ENCODE measurements at places on chromosomes 11 and 22.

DNA sequence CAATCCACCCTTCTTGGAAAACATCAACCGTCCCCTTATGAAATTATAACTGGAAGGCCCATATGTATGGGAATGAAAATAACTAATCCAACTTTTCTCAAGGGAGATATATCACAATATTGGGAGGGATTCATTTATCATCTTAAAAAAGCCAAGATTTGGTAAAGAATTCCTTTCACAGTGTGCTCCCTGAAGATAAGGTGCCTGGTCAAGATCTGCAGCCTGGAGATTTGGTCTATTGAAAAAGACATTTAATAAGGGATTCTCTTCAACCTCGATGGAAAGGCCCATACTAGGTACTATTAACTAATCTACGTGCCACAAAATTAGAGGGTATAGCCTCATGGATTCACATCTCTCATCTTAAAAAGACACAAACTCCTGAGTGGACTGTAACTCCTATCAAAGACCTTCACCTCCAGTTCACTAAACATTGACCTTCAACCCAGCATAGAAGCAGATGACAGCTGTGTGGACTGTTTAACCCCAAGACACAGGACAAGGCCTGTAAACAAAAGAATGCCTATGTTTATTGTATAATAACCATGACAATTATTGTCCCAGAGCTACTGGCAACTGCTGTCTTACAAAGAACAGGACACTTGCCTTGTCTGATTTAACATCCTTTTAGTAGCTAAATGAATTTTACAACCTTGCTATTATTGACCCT is 4.8 kb upstream of the FDX1 start:
- DNase-seq, result no peak

DNA sequence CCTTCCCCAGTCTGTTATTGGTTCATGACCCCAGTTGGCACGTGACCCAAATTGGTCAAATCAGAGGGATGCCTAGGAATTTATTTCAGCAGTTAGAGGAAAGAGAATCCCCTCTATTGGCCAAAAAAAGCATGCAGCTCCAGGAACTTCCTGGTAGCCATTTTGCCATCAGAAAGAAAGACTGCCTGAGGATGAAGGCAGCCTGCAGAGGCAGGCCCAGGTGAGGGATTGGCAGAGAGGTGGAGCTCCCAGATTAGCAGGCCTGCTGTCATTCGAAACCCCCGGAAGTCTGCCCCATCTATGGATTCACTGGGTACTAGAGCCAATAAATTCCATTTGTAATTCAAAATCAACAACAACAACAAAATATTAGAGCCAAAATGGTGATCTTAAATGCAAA is 207.6 kb downstream of the CWF19L2 start:
- no peak for DNase-seq

DNA sequence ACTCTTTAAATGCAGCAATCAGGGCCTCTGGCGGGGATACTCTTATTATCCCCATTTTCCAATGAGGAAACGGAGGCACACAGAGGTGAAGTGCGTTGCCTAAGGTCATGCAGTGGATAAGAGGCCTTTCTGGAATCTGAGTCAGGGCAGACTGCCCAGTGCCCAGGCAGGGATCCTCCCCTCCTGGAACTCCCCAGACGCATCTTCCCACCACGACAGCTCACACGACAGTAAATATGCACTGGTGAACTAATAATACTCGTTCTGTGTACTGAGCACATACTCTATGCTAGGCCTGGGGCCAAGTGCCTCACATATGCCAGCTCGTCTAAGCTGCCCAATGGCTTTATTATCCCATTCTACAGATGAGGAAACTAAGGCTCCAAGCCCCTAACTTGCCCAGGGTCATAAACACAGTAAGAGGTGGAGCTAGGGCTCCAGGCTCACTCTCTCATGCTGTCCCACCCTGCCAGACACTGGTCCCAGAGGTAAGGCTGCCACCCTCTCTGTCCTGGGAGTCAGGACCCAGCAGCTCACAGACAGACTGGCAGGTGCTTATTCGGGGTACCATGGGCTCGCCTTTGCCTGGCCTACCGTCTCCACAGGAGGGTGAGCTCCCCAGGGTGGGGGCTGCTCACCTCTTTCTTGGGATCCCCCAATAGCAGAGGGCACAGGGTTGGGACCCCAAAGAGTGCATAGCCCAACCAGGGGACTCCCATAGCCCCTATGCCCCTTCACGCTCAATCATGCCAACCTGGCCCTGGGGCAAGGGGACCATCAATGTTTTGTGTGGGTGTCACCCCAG is 2.3 kb downstream of the IL2RB start:
- DNase-seq, result no peak

- DNase-seq, result no peak
These were observed 19.6 kb upstream of the TMEM123 start for GRCh38 chr11:102472127-102472526.

DNA sequence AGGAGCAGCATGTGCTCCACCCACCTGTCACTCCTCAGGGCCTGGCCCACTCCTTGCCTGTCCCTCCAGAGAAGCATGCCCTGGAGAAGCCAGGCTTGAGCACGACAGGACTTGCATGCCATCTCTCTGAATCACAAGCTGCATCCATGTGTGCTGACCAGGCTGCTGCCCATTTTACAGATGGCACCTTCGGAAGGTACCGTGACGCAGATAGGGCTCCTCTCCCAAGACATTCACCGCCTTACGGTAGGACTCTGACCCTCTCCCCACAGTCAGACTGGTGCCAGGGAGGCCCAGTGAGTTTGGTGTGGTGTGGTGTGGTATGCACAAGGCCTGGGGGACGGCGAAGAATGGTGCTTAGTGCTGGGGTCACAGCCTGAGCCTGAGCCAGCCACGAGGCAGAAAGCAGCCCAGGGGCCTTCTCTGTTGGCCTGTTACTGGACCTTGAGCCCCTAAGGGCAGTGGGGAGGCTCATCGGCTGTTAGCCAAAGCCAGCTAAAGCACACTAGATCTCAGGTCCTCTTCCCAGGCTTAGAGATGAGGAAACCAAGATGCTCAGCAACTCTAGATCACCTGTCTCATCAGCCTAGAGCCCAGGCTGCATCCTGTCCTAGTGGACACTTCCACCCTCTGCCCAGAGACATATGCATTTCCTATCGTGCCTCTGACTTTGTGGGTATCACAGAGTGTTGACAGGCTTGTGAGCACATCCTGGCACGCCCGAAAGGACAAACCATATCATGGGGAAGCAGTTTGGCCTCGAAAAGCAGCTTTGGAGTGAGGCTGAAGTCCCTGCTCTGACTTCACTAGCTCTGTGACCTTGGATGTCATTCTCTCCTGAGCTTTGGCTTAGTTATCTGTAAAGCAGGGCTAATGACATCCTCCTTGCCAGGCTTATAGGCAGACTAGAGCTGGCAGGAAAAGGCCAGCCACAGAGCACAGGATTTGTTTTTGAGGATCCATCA is 17.8 kb downstream of the CYB5R2 start:
- no peak for DNase-seq

DNA sequence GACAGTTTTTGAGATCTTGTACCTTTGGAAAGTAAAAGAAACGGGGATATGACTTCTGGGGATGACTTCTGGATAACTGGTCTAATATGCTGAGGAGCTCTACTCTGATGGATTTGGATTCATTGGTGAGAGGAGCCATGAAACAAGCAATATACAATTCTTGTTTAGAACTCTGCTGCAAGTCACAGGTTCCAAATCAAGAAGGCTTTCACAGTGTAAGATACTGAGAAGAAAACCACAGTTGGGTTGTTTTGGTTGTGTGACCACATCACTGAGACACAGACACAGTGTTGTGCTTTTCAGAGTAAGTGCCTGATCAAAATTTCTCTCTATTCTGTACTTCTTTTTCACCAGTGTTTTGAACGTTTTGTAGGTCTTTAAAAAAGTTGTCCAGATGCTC is 13.1 kb upstream of the UCP2 start:
- DNase-seq, result no peak

DNA sequence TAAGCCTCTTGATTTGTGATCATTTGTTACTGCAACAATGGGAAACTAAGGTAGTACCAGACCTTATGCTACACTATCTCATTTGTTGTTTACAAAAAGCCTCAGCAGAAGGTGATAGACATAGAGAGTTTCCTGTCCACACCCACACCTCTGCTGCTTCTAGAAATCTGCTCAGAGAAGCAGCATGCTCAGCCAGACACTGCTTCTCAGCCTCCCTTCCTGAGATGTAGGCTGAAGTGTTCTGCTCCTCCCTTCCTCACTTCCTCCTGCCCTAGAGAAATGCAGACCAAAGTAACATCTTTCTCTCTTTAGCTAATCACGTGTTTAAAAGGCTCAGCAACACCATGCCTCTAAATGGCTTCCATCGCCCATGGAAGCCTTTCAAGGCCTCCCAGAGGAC is 88.4 kb downstream of the SLC1A2 start:
- DNase-seq, result no peak

DNA sequence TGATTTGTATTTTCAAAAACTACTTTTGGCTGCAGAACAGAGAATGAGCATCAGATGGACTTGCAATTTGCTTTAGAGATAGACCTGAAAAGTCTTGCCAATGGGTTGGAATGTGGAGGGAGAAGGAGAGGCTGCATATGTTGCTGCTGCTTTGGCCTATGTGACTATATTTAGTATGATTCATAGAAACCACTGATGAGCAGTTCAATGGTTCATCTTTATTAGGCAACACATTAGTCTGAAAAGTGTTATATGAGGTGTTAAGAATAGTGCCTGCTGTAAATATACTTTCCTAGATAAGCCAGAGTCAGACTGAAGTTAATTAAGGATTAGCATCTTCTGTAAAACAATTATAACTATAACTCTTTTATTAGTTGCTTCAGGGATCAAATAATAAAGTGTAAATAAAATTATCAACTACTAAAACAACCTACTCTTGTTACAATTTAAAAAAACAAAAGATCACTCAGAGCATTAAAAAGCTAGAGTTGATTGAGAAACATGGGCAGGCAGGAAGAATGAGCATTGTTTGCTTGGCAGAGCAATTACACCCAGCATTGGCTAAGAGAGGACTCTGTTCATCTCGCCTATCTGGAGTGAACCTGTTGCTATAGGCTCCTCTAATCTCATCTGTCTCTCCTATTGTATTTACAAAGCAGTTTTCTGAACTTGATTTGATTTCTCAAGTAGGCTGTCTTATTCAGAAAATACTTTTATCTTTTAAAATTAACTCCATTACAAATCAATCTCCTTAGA is 36.3 kb downstream of the HORMAD2 start:
- no peak for DNase-seq
